ENCODE measurements at places on chromosomes 1 and 21.

DNA sequence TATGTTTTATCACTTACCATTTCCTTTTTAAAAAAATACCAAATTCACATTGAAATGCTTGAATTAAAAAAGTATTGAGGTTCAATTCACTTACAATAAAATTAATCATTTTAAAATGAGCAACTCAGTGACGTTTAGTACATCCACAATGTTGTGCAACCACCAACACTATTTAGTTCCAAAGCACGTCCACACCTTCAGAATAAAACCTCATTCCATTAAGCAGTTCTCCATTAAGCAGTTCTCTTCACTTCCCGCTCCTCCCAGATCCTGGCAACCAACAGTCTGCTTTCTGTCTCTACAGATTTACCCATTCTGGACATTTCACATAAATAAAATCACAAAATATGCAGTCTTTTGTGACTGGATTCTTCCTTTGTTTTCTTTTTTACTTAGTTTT, 41.3 kb downstream of the GNG4 start:
- no peak for DNase-seq

DNA sequence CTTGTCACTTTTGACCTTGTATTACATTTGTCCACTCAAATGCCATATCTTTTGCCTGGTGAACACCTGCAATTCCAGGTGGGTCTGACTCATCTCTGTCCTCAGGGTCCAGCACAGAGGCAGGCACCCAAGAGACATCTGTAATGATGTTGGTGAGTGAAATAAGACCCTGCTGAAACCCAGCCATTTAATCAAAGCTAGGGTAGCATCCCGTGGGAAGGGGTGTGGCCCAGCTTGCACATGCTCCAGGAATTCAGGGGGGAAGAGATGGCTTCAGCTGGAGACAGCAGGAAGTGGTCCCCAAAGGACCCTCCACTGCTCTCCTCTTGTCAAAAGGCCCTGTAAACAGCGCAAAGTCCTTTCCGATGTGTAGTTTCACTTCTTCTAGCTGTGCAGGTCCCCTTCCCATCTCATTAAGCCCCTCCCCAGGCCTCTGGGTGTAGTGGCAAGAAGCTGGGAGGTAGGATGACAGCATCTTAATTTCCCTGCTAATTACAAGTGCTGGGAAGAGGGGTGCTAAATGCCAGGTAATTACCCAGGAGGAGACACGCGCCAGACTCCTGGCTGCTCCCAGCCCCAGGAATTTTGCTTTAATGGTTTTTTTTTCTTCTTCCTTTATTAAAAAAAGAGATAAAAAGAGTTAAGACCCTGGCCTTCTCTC, 54.4 kb upstream of the TRABD2B start:
- DNase-seq: no peak

DNA sequence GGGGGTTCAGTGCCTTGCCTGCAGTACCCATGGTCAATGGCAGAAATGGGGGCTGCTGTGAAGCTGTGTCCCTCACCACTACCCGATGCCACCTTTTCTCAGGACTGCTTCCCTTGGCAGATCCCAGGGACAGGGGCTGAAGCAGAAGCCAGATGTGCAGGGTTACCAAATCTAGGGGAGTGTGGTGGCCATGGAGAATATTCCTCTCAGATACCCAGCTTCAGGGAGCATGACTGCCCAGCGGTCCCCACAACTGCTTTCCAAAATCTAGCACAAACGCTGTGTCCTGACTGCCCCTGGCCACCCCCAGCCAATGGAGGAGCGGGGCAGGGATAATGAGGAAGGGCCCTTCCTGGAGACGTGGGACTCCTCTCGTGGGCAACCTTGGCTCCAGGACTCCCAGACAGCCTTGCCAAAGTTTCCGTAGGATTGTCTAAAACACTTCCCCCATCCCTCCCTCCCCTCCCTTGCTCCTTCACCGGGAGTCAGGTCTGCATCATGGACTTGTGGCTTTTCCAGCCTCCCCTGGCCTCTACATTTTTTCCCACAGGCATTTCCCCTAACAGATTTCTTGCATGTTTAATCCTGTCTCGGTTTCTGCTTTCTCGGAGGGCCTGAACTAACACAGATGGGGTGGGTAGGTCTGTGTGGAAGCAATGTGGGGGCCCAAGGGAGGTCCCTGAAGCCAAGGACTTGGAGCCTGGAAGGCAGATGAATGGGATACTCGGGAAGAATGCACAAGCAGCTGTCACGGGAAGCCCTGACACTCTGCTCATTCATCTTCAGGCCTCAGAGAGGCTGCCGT, 80.5 kb downstream of the OMA1 start:
- DNase-seq: no peak

DNA sequence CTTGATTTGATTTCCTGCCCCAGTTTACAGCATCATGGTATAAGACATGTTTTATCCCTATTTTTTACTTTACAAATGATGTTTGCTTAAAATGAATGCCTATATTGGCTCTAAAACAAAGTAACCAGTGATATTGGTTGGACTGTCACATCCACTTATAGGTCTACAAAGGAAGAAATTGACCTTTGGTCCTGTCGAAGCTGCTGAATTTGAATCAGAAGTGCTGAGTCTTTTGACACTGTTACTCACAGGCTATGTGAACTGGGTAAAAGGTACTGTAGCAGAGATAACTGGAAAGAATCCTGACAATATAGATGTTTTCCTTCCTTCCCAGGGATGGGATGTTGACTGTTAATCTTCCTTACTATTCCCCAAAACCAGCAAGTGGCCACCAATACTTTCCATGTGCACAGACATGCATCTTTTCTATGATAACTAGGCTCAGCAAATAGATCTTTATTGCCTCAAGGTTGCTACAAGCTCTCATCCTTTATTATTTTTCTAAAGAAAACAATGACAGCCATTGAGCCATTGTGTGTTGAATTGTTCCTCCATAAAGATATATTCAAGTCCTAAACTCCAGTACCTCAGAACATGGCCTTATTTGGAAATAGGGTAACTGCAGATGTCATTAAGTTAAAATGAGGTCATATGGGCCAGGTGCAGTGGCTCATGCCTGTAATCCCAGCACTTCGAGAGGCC, 175.9 kb upstream of the NR5A2 start:
- DNase-seq: no peak

- DNase-seq: no peak
Observed at GRCh38 chr1:35361638-35362037, 93.1 kb downstream of the ZMYM4 start.

DNA sequence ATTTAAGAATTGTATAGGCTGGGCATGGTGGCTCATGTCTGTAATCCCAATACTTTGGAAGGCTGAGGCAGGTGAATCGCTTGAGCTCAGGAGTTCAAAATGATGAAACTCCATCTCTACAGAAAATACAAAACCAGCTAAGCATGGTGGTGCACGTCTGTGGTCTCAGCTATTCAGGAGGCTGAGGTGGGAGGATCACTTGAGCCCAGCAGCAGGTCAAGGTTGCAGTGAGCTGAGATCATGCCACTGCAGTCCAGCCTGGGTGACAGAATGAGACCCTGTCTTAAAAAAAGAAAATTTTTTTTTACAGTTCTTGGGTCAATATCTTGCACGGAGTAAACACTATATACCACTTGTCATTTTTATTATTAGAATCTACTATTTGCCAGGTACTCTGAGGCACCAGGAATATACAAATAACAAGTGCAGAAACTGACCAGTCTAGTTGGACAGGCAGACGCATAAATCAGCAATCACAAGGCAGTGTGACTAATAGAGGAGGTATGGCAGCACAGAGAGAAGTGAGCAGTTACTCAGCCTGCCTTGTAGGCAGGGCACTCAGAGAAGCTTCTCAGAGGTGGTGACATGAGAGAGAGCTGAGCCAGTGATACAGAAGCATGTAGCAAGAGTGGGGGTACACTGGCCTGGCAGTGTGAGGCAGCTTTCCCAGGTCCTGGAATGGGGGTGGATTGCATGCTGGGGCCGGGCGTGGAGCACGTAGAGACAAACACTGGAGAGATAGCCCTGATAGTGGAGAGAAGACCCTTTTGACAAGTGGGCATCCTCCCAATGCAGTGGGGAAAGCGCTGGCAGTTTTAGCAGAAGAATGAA, 8.0 kb downstream of the PHLDA3 start:
- peak; percentile 82 for DNase-seq

GRCh38 chr1:168386949-168387586, 106.4 kb downstream of the TBX19 start:
- peak; percentile 62 for DNase-seq

DNA sequence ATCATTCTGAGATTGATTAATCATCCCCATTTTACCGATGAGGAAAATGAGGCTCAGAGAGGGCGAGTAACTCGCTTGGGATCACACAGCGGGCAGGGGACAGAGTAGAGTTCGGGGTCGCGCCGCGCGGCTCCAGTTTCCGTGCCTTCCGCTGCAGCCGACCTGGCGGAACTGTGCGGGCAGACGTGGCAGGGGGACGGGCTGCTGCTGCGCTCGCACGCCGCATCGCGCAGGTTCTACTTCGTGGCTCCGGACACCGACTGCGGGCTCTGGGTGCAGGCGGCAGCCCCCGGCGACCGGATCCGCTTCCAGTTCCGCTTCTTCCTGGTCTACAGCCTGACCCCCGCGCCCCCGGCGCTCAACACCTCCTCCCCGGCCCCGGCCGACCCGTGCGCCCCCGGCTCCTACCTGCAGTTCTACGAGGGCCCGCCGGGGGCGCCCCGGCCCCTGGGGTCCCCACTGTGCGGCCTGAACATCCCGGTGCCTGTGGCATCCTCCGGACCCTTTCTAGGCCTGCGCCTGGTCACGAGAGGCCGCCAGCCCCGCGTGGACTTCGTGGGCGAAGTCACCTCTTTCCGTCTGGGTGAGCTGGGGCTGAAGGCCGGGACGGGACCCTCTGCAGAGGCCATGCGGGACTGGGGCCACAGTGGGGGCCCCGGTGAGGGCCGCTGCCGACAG, 2.3 kb downstream of the LDLRAD2 start:
- peak; percentile 58 for DNase-seq

DNA sequence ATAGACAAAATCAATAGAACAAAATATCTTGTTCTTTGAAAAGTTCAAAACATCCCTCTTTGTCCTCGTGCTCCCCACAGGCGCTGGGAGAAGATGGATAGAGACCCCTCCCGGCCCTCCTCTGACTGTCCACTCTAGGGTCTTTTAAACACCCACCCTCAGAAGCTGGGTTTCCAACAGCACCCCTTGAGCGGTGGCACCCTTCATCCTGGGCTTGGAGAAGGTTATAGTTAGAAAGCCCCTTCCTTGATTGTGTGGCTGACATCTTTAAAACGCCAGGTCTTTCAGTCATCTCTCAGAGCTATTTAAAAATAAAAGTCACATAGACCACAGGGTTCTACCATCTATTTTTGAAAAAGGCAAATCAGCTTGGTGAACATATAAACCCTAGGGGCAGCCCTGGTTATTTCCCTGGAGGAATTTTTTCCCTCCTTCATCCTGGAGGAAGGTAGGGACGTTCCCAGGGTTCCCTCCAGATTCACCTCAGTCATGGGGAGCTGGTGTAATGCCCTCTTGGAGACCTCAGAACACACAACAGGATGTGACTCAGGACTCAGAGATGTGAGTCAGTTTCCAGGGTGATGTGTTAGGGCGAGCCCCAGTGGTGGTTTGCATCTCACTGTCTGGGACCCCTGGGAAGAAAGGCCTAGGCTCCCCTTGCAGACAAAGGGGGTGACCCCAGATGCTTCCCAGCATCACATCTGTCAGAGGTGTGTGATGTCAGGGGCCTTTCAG, 138.5 kb downstream of the CLIC6 start:
- peak; percentile 78 for DNase-seq

DNA sequence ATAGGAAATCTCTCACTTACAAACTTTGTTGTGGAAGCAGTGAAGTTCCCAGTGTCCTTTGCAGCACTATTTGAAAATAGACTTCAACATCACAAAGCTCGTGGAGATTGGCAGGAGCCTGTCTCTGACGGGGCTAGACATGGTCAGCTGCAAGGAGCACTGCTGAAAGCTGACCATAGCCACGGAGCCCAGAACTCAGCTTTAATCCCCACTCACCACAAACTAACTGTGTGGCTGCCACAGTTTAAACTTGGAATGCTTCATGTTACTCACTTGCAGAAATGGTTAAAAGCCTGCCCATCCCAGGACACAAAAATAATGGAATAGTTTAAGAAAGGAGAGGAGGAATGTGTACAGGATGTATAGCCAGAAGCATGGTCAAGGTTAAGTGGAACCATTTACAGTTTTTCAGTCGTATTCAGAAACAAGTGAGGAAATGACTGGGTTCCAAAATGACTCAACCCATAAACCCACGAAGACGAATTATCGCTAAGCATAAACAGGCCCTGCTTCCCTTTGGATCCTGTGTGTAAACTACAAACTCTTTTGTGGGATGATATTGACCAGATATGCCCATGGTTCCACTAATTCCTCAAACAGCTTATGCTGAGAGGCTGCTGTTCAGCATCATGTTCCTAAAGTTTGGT, 18.2 kb downstream of the DNALI1 start:
- no peak for DNase-seq

DNA sequence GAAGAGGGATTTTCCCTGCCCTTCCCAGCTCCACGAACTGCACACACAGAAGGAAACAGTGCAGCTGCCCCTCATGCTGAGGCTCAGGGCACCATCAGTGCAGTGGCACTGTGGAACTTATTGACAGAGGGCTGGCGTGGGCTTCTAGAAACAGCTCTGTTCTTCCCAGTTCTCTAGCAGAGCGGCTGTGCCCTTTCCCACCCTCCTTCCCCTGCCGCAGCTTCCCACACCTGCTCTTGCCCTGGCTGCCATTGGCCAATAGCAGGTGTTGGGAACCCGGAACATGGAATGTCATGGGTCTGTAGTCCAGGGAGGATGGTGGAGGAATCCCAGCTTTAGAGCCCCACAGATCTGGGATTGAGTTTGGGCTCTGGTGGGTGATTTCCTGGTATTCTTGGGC, 343.8 kb downstream of the RPS6KC1 start:
- no peak for DNase-seq

- DNase-seq: no peak
Observed at GRCh38 chr1:68210027-68210426, 22.3 kb downstream of the WLS start.

- no peak for DNase-seq
Observed at GRCh38 chr1:197786280-197786679, 11.0 kb upstream of the DENND1B start.

DNA sequence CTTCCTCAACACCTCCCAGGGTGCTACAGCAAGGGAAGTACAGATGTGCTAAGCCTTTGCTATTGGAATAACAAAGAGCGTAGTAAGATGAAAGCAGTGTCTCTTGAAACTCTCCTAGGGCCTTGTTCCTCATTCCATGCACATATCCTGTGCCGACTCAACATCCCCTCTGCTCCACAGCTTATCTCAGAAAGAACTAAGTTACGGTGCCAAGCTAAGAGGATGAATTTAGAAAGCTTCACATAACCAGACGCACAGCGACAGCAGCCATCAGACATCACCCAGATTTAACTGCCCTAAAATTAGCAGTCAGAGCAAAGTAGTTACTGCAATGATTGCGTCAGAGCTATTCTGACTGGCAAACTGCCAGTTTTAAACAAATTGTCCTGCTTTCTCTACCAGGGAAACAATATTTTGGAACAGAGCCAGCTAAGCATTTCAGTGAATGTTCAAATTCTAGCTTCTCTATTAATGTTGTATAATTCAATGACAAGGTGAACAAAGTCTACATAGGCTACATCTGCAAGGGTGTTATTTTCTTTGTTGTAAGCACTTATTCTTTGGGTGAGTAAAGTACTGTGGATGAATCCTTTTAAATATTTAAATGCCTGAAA, 9.5 kb downstream of the SIPA1L2 start:
- DNase-seq: peak; percentile 89

GRCh38 chr1:14968251-14968851, 185.2 kb upstream of the TMEM51 start:
- DNase-seq: no peak

- no peak for DNase-seq
Observed at GRCh38 chr1:4512636-4513035, 141.8 kb upstream of the AJAP1 start.
